ENCODE measurements at places on chromosomes 12 and 14. TPM values are rescaled to one million over a fixed set of nuclear protein-coding genes. Genes with fewer than 3 reads are reported as not detected.

DBX2 gene
- total RNA-seq = not detected

TTC7B gene
- total RNA-seq = 17.9 TPM

CLMN gene
- total RNA-seq = 5.4 TPM

PIANP gene
- 0.96 TPM for total RNA-seq

BCL2L2 gene
- 19.7 TPM for total RNA-seq

CLEC7A gene
- total RNA-seq = not detected

UNC79 gene
- total RNA-seq = not detected

MYRFL gene
- total RNA-seq = not detected

PPM1H gene
- 8.2 TPM for total RNA-seq

POLE2 gene
- 15.2 TPM for total RNA-seq

DCAF11 gene
- 21.7 TPM for total RNA-seq

GUCY2C gene
- total RNA-seq = 0.06 TPM

KCNJ8 gene
- total RNA-seq = 0.26 TPM

FGF6 gene
- total RNA-seq = not detected

MYF5 gene
- not detected for total RNA-seq

KLRB1 gene
- total RNA-seq = not detected

OR11H6 gene
- total RNA-seq = not detected

CLEC2D gene
- total RNA-seq = 0.75 TPM

Data from A549 treated with DMSO at 1 μM for 4 hours (cell line).